Activated CD8-positive, alpha-beta memory T cell treated with anti-CD3 and anti-CD28 coated beads for 24 hours (primary cell): ENCODE measurements at places on chromosomes 16 and 17.

GRCh38 chr17:47852113-47852949 is 1.4 kb upstream of the SP6 start:
- DNase-seq = no peak

- DNase-seq = no peak
Observed at GRCh38 chr17:27430882-27431491, 25.3 kb upstream of the KSR1 start.

GRCh38 chr17:83191388-83192160 is 112.2 kb downstream of the METRNL start:
- DNase-seq = peak; percentile 46

GRCh38 chr17:74432424-74432690 is 469 bp downstream of the GPRC5C start:
- DNase-seq = no peak

DNA sequence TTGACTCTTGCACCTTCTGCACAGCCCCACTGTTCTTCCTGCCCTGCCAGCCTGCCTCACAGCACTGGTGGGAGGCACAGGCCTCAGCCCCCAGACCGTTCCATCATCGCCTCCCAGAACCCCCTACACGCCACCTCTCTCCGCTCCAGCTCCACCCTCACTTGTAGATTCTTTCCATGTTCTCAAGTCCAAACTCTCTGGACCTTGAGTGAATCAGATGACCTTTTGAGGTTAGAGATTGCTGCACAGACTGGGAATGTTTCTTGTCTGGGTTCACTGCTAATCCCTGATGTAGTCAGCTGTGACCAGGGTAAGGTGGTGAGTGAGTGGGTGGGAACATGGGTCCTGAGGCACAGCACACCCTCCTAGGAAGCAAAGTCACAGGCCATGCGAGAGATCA is 272.4 kb downstream of the IRF8 start:
- DNase-seq = no peak

GRCh38 chr17:49404906-49405305 is 9.8 kb downstream of the PHB1 start:
- DNase-seq = peak; percentile 53

DNA sequence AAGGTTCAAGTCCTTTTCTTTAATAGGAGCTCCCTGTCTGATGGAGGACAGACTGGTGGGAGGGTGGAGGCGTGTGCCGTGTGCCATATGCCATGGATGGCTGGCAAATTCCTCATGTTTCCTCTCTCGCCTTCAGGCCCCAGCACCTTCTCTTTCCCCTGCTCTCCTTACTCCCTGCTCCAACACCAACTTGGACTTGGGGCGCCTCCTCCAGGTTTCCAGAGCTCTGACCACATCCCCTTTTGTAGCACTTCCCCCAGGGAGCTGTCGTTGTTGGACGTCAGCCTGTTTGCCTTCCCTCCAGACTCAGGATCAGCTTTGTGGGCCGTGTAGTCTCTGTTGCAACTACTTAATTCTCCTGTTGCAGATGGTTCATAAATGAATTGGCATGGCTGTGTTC is 30.7 kb downstream of the TMC7 start:
- no peak for DNase-seq

DNA sequence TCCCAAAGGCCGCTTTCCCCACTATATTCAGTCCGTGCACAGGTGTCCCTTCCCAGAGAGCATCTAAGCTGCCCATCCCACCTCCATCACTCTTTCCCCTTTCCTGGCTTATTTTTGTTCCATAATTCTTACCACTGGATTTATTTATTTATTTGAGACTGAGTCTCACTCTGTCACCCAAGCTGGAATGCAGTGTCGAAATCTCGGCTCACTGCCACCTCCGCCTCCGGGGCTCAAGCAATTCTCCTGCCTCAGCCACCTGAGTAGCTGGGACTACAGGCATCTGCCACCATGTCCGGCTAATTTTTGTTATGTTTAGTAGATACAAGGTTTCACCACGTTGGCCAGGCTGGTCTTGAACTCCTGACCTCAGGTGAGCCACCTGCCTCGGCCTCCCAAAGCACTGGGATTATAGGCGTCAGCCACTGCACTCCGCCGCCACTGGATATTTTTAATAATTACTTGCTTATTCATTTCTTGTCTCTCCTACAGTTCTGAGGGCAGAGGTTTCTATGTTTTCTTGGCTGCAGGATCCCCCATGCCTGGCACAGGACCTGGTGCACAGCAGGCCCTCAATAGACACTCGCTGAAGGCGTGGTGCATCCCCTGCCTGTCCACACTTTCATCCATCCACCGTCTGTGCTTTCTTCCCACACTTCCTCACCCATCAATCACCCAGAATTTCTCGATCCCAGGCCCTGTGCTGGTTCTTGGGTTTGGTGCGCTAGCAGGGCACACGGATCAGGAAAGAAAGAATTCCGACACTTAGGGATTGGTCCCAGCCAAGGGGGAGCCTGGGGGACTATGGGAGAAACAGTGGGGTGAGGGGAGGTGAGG is 9.9 kb upstream of the ADGRG1 start:
- DNase-seq = no peak

DNA sequence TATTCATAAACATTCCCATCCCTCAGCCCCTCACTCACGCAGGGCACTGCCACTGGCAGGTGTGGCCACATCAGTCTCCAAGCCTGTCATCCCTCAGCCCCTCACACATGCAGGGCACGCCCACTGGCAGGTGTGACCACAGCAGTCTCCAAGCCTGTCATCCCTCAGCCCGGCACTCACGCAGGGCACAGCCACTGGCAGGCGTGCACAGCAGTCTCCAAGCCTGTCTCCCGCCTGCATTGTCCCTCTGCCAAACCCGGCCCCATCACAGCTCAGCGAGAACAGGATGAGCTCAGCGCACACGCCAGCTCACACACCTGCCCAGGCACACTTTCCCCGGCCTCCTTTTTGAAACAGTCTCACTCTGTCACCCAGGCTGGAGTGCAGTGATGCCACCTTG is 11.4 kb upstream of the KREMEN2 start:
- DNase-seq = no peak

DNA sequence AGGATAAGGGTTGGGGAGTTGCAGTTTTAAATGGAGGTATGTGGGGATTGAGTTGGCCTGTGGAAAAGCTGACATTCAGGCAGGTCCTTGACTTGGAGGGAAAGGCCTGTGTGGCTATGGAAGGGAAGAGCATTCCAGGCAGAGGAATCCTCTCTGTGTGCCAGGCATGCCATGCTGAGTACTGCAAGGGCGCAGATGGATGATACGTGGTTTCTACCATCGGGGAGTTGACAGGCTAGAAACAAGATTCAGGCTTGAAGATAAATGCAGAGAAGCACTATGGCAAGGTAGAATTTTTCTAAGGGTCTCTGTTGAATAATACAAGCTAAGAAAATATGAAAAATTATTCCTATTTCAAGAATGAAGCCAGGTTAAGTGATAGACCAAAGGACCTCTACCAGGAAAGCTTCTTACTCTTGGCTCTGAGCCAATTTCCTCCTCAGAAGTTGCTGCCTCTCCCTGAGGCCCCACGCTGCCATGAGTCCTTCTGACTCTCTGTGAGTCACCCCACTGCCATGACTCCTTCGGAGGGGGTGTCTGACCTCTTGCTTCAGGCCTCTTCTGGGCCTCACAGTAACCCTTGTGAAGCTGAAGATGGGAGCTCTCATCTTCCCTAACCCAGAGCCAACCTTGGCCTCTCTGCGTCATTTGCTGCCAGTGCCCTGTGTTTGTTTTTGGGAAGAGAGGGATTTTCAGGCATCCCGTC is 75.8 kb downstream of the WNT3 start:
- no peak for DNase-seq

GRCh38 chr17:15929941-15930340 is 15.0 kb upstream of the ADORA2B start:
- DNase-seq = no peak

DNA sequence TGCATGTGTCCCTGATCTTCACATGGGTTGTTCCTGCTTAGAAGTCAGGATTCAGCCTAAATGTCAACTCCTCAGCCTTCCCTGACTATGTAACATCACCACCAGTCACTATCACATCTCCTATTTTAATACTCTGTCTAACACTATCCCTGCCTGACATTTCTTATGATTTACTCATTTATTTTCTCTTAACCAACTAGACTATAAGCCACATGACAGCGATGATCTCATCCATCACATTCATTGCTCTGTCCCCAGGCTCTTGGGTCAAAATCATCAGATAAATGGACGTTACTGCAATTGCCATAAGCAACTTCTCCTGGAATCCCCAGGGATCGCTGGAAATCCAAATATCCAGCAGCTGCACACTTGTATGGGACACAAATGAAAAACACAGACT is 15.7 kb downstream of the CDRT4 start:
- DNase-seq = no peak

- DNase-seq = no peak
Observed at GRCh38 chr17:36723459-36724025, 122.2 kb downstream of the MRM1 start.

DNA sequence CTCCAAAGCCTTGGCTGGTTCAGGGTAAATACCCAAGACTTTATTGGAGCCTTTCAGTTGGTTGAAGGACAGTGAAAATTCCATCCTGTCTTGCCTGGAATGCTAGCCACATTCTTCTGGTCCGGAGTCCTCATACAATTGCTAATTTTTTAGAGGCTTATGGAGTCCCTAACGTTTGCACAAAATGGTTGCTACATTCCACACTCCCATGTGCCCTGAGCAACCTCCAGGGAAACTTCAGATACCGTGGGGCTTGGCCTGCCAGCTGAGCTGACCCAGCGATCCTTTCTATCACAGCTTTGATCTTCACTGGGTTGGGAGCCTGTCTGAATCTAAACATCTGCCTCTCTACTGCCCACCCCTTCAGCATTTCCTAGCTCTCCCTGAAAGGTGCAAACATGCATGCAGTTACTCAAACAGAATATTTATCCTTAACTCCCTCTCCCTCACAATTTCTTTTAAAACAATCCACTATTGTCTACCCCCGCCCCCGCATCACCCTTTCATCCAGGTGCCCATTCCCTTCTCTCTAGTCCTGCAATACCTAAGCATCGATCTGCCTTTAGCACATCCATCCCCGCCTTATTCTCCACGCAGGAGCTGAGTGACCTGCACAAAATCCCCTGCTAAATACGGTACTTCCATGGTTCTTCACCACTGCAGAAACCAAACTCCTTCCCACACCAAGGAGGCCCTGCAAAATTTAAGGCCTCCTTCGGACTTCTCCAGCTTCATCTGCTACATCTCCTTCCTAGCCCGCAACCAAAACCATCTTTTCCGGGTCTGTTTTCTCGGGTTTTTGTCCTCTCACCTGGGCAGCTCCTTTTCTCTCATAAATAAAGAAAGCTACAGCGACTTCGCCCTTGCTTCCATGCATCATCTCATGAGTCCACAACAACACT is 810 bp upstream of the GAN start:
- no peak for DNase-seq

DNA sequence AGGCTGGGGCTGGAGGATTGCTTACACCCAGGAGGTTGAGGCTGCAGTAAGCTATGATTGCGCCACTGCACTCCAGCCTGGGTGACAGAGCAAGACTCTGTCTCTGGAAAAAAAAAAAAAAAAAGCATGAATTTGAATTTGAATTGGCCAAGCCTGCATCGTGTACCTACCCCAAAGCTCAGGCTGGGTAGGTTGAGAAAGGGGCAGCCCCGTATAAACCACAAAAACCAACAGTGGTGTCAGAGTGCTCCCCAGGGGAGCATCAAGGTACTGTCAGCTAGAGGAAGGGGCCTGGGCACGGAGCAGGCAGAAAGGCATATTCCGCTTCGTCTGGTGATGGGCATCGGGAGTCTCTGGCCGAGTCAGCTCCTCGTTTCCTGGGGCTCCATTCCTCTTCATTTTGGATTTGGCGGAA is 40.9 kb downstream of the RAP1GAP2 start:
- DNase-seq = peak; percentile 67

- DNase-seq = no peak
Observed at GRCh38 chr16:13999071-13999894, 71.8 kb upstream of the MRTFB start.

DNA sequence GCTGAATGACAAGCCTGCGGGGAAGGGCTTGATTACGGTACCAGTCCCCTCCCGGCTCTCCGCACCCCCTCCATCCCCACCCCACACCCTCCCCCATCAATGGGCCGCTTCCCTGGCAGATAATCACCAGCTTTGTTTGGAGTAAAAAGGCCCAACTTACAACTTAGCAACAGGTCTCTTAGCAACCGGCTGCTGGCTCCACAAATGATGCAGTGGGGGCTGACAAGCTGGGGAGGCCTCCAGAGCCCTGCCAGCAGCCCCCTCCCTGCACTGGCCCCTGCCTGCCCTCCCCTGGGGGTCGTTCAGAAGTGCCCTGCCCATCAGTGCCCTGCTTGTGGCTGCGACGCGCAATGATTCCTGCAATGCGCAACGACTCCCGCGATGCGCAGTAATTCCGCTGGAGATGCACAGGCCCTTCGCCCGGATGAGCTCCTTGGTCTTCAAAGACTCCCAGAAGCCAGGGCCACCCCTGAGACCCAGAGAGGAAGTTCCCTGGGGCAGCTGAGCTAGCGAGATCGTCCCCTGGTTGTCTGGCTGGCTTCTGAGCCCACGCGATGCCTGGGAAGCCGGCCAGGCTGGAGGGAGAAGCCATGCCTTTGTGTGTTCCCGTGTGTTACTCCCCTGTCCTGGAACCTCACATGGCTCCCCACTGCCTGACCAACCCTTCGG is 23.3 kb downstream of the CPNE2 start:
- no peak for DNase-seq

DNA sequence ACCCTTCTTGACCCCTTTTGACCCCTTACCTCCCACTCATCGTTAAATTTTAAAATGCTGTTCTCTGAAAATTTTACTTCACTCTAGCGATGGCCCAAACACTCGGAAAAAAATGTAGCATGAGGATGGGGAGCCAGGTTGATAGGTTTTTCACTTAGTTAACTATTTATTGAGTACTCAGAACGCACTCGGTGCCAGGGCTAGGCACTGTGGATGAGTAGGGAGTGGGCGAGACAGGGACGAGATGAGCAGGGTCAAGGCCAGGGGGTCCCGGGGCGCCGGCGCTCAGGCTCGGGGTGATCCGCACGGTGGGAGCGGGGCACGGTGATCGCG is 392 bp downstream of the ZSCAN32 start:
- no peak for DNase-seq

DNA sequence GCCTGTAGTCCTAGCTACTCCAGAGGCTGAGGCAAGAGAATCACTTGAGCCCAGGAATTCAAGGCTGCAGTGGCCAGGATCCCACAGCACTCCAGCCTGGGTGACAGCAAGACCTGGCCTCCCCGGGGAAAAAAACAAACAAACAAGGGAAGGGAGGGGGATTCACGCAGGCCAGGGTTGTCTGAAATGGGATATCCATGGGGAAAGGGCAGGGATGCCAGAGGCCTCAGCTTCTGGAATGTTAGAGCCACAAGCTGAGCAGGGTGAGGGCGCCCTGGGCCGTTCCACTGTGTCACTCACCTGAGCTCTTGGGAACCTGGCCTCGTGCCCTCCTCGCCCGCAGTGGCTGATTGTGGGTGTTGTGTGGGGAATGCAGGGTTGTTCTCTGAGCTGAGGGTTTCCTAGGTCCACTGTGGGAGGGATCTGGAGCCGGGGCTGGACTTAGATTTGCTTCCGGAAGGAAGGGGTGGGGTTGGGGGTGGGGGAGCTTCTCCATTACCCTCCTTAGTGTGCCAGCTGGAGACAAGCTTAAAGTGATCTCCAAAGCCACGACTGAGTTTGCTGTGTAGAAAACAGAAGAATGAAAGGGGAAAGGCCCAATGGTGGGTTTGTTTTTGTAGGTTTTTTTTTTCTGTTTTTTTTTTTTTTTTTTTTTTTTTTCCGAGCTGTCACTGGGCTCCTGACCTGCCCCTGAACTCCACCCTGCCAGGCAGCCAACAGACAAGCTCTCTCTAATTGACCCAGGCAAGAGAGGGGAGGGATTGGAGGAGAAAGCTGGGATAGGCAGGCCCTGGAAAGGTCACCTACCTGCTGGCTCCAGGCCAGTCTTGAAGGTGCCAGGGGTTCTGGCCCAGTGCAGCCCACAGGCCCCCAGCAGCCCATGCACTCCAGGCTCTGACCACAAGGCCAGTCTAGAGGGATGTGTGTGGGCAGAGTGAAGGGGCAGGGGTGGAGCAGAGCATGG is at the start of gene SULT1A1:
Gene SULT1A1 (minus strand): TSS at position 414 of the 964 bp plus-strand sequence. CDS start 1,189 bp downstream, outside the sequence.
- DNase-seq = no peak
